ENCODE measurements at places on chromosomes 4 and X.

- DNase-seq, result no peak
Measured at GRCh38 chrX:112577146-112577545, 102.6 kb downstream of the LHFPL1 start.

DNA sequence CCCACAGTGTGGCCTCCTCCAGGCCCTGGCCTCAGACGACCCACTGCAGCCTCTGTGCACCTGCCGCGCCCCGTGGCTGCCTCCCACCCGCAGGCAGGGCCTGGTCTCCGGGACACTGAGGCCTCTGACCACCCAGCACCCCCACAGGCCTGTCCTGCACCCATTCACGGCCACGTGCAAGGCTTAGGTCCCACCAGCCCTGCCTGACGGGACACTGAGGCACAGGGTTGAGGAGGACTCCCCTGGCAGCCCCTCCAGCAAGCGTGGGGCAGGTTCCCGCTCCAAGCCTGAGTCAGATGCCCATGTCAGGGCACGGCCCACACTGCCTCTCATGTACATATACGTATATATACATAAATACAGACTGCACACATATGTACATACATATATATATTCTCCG lies 23.5 kb downstream of the NELFA start:
- no peak for DNase-seq

- no peak for DNase-seq
Measured at GRCh38 chr4:81314196-81314896, 99.3 kb upstream of the PRKG2 start.

DNA sequence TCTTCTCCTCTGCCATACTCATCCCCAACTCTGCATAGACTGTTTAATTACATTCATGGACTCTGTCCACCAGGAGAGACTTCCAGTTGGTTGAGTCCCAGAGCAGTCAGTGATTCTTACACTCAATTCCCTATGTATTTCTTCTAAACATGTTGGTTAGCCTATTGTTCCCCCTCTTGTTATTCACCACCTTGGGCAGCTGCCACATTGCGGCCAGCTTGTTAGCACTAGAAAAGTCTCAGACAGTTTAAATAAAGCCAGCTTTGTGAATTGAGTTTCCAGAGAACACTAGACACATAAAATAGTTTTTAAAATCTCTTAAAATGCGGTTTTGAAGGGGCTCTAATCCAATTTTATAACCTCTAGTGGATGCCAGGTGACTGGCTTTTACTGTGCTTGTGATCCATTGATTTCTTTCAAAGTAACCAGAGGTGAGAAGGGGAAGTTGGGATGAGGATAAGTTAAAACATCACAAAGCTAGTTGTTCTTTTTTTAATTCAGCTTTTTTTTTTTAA lies 827.7 kb downstream of the FSTL5 start:
- no peak for DNase-seq

- no peak for DNase-seq
Measured at GRCh38 chr4:57095245-57095644, 14.9 kb downstream of the IGFBP7 start.

- DNase-seq, result no peak
Measured at GRCh38 chr4:112402098-112402497, 104.9 kb downstream of the ALPK1 start.

GRCh38 chr4:24070117-24070516 lies 180.3 kb upstream of the PPARGC1A start:
- DNase-seq, result no peak

DNA sequence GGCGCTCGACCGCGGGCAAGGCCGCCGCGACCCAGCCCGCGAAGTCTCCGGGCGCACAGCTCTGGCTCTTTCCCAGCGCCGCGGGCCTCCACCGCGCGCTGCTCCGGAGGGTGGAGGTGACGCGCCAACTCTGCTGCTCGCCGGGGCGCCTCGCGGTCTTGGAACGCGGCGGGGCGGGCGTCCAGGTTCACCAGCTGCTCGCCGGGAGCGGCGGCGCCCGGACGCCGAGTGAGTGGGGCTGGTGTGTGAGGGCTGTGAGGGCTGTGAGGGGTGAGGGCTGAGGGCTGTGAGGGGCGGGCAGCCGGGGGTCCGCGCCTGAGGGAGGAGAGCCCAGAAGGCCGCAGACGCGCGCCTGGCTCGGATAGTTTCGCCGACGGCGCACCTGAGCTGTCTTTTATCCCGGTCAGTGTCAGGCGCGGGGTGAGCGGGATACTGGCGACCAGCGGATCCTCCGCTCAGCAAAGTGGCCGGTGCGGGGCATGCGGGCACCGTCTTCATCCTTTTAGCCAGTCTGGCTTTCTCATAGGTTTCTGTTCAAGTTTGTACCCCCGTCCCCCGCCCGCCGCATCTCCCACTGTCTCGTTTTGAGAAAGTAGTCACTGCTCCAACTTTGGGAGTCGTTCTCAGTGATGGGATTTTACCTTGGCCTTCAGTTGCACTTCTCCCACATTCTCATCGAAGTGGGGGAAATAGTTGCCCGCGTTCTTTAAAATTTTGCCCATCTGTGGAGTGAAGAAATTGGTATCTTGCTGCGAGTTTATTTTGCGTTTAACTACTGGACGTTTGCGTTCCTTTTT lies 586 bp downstream of the HERC5 start:
- DNase-seq, result peak; percentile 38

DNA sequence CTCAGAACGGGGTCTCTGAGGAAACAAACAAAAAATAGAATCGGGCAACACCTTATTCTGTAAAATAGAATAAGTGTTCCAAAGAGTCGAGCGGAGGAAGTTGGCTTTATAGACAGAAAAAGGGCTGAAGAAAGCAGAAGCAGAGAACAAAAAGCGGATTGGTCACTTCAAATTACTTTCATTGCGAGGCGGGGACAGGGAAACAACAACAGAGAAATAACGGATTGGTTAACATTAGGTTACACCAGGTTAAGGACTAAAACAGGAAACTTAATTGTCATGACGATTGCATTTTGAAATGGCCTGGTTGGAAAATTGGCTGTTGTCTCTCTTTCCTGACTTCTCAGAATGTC lies 433 bp upstream of the COQ2 start:
- DNase-seq, result no peak

- no peak for DNase-seq
Measured at GRCh38 chr4:74123065-74123728, 24.2 kb upstream of the CXCL2 start.

GRCh38 chr4:152705903-152706302 lies 26.1 kb upstream of the TMEM154 start:
- DNase-seq, result no peak

DNA sequence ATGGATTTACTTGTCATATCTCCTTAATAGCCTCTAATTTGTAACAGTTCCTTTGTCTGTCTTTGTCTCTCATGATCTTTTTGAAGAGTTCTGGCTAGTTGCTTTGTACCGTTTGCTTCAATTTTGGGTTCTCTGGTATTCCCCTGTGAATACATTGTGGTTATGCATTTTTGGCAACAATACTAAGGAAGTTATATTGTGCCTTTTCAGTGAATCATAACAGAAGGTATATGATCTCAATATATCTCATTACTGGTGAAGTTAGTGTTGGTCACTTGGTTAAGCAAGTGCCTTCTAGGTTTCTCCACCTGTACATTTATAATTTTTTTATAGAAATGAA lies 48.6 kb downstream of the DCLK2 start:
- no peak for DNase-seq

GRCh38 chr4:62881901-62882300 lies 1527.3 kb downstream of the TECRL start:
- DNase-seq, result no peak

GRCh38 chr4:139207873-139208403 lies 30.9 kb upstream of the ELF2 start:
- DNase-seq, result no peak

- DNase-seq, result no peak
Measured at GRCh38 chr4:105133976-105134375, 12.7 kb upstream of the TET2 start.

DNA sequence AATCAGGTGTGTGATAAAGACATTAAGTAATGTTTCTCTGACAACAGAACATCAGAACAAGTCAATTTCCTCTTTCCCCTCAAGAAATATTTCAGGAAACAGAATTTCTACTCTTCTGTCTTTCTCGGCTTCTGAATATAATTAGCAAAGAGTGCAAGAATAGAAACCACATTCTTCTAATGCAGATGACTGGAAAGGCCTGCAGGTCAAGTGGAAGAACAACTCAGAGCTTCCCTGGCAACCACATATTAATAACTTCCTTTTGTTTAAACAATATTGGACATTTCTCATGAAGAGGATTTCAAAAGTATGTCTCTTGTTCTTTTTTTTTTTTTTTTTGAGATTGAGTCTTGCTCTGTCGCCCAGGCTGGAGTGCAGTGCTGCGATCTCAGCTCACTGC lies 225.5 kb downstream of the PARM1 start:
- no peak for DNase-seq

DNA sequence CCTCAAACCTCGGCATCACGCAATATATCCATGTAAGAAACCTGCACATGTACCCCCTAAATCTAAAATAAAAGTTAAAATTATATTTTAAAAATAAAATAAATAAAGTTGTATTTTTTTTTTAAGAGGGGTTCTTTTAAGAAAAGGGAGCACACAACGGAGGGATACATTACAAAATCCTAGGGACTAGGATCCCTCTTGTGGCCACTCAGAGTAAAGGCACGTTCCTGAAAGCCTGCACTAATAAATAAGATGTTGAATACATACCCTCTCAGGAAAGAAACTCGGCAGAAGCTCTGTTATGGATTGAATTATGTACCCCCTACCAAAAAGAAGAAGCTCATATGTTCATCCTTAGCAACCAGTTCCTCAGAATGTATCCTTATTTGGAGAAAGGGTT lies 50.9 kb upstream of the PRDX4 start:
- no peak for DNase-seq

GRCh38 chr4:138241281-138242075 lies 671 bp downstream of the SLC7A11 start:
- no peak for DNase-seq

GRCh38 chrX:112857478-112857878 lies 16.8 kb upstream of the AMOT start:
- DNase-seq, result no peak

- no peak for DNase-seq
Measured at GRCh38 chrX:118751950-118752783, 24.8 kb downstream of the IL13RA1 start.

DNA sequence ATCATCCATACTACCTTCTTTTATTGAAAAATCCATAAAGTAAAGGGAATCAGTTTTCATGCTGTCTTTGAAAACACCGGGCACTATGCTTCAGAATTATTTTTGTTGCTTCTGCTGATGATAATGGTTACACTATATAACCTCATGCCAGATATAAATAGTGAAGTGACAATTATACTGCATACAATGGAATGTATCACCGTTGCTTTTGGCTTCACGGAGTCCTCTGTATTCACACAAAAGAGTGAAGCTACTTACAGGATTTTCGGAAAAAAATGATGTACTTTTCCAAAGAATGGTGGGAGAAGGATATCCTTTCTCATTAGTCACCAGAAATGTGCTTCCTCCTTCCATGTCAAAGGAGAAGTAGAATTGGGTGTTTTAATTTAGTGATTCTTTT lies 159.1 kb upstream of the PITX2 start:
- no peak for DNase-seq

DNA sequence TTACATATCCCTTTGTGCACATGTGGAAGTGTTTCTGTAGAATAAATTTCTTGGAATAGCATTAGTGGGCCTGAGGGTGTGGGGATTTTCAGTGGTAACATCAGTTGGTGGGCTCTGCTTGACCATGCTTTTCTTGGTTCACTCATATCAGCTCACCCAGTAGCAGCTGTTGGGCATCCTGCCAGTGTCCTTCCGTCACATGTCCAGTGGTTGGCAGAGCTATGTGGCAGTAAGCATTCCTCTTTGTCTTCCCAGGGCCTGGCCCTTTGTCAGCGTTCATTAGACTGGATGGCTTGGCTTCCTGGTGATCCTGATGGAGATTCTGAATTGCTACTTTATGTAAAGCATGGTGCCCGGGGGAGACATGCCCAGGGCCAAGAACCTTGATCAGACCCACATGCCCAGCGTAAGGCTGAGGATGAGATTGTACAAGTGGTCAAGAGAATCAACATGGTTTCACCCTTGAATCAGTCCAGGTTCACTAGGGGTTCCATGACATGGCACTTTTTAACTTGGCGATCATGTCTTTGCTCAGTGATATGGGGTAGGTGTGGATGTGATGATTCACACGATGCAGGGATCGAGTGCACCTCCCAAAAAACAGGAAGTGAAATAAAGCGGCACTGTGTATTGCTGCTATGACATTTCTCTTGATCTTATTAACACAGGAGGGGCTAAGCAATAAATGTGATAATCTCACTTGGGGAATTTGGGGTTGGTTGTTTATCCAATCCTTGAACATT lies 72.1 kb upstream of the IGFBP7 start:
- DNase-seq, result no peak

GRCh38 chr4:58644549-58644948 lies 1534.4 kb upstream of the IGFBP7 start:
- no peak for DNase-seq

GRCh38 chrX:139187738-139188137 lies 342.8 kb upstream of the F9 start:
- no peak for DNase-seq

DNA sequence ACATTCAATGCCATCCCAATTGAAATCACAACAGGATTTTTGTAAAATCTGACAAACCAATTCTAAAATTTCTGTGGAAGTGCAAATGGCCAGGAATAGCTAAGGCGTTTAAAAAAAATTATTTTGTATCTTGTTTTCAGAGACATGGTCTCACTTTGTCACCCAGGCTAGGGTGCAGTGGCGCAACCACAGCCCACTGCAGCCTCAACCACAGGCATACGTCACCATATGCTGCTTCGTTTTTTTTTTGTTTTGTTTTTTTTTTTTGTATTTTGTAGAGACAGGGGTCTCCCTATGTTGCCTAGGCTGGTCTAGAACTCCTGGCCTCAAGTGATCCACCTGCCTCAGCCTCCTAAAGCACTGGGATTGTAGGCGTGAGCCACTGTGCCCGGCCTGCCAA lies 24.5 kb downstream of the ZNF41 start:
- DNase-seq, result no peak

- DNase-seq, result no peak
Measured at GRCh38 chr4:65302145-65302544, 368.1 kb downstream of the EPHA5 start.

GRCh38 chr4:156411531-156411930 lies 457.9 kb upstream of the CTSO start:
- DNase-seq, result no peak

GRCh38 chrX:68503836-68504636 lies 5.2 kb downstream of the YIPF6 start:
- peak; percentile 30 for DNase-seq

GRCh38 chr4:32073542-32073941 lies 1353.4 kb downstream of the PCDH7 start:
- DNase-seq, result no peak

DNA sequence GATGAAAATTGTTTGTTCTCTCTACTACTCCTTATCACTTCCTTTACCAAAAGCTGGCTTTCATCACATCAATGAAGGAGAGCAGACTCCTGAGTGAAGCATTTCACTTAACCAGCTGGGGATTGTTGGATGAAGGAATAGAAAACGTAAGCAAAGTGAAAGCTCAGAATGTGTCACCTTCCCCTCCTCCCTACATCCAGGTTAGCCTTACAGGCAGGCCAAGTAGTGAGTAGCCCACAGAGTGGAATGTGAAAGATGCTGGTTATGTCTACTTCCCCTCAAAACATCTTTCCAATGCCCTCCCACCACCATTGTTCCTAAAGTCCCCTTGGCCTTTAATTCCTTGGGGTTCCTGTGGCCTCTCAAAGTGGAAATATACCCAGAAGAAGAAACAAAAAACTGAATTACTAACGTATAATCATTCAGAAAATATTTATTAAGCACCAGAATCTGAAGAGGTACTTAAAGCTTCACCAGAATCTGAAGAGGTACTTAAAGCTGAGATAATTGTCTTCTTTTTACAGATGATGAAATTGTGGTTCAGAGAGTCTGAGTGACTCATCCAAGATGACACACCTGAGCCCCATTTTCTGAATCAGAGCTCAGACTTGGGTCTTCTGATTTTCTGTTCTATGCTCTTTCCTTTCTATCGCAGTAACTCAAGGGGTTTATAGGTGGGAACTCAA lies 6.5 kb downstream of the P2RY4 start:
- no peak for DNase-seq
